ENCODE measurements at places on chromosomes 7 and 10.

GRCh38 chr7:49670991-49671390 is 102.4 kb upstream of the VWC2 start:
- DNase-seq: no peak

- DNase-seq: no peak
Measured at GRCh38 chr7:79436378-79436777, 17.1 kb downstream of the MAGI2 start.

- no peak for DNase-seq
Measured at GRCh38 chr10:127300868-127301321, 104.5 kb upstream of the INSYN2A start.

GRCh38 chr7:36863901-36864701 is 139.8 kb upstream of the AOAH start:
- no peak for DNase-seq

- no peak for DNase-seq
Measured at GRCh38 chr10:25441270-25441669, 266.5 kb downstream of the GPR158 start.

GRCh38 chr7:46811529-46811928 is 770.4 kb downstream of the TNS3 start:
- DNase-seq: no peak

DNA sequence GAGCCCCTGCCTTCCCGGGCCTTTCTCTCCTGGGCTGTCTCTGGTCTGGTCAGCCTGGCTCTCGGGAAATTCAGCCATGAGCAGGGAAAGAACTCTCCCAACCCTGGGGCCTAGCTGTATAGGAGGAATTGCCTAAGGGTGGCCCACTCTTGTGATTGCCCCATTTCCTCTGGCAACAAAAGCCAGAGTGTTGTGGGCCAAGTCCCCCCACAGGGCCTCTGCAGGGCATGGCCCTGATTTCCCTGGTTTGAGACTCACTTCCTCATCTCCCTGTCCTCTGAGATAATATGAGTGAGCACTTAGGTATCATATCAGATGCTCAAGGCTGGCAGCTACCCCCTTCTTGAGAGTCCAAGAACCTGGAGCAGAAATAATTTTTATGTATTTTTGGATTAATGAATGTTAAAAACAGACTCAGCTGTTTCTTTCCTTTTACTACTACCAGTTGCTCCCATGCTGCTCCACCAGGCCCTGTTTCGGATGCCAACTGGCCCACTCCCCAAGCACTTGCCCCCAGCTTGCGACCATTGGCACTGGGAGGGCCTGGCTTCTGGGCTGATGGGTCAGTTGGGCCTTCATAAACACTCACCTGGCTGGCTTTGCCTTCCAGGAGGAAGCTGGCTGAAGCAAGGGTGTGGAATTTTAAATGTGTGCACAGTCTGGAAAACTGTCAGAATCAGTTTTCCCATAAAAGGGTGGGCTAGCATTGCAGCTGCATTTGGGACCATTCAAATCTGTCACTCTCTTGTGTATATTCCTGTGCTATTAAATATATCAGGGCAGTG is 11.4 kb downstream of the IRF5 start:
- no peak for DNase-seq

All from omental fat pad (tissue), 4 donors.